ENCODE measurements at places on chromosomes 11 and 22. TPM values are rescaled to one million over a fixed set of nuclear protein-coding genes. Genes with fewer than 3 reads are reported as not detected.

Gene PYGM
- total RNA-seq, result 45.7 TPM

Gene INPP5J
- 0.39 TPM for total RNA-seq

Gene BAIAP2L2
- 0.59 TPM for total RNA-seq

Gene DRICH1
- total RNA-seq, result 0.39 TPM

Gene TSSK2
- total RNA-seq, result not detected

Gene TMA7B
- 0.30 TPM for total RNA-seq

Gene SCT
- total RNA-seq, result 2.6 TPM

Gene GAL3ST3
- not detected for total RNA-seq

Gene MIOX
- total RNA-seq, result not detected

Gene SLC6A5
- total RNA-seq, result not detected

Gene PGR
- total RNA-seq, result 0.10 TPM

Gene OR10AG1
- total RNA-seq, result not detected

Gene MISFA
- total RNA-seq, result 2.6 TPM

Gene CARNS1
- 3.8 TPM for total RNA-seq

Gene LDLRAD3
- total RNA-seq, result 9.4 TPM

Gene NAALAD2
- 11.4 TPM for total RNA-seq

Gene GAL
- 5.3 TPM for total RNA-seq

Gene RFPL3
- not detected for total RNA-seq

Gene CSTF3
- 33.4 TPM for total RNA-seq

Gene NAALADL1
- 9.0 TPM for total RNA-seq

Gene OAF
- 19.0 TPM for total RNA-seq

Gene FBLN1
- 117 TPM for total RNA-seq

Gene ART1
- total RNA-seq, result 0.20 TPM

Gene CCDC73
- total RNA-seq, result under 0.01 TPM

Gene SEPTIN3
- total RNA-seq, result 1.9 TPM
